ENCODE measurements at places on chromosomes 3 and 15.

GRCh38 chr15:51198701-51199232 lies 104.1 kb upstream of the TNFAIP8L3 start:
- DNase-seq = no peak

- no peak for DNase-seq
These were observed 316.7 kb downstream of the FGF12 start for GRCh38 chr3:192410684-192410960.

DNA sequence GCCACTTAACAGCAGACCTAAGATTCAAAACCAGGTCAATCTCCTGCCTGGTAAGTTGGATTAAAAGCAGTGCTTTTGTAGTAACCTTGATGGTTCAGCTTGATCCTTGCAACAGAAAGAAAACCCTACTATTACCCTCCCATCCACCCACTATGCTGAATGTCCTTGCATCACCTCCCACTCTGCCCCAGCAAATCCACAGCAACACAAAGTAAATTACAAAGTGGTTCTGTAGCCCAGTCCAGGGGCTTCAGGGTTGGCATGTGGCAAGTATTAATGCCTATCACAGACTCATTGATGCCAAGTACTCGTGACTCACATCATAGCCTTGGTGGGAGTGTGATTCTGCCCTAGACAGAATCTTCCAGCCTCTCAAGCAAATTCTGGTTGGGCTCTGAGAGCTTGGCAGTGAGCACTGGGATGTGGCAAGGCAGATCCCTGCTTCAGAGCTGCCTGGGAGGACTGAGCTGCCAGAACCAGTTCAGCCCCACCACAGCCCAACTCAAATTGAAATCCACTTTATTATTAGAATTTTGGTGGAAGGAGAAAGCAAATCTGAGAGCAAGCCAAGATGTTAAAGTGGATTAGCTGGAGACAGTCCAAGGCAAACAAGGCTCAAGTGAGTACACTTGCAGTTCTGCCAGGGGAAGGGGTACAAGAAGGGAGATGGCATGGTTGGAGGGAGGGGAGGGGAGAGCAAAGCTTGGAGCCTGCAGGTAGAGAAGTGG lies 225.8 kb upstream of the UMPS start:
- no peak for DNase-seq

- DNase-seq = no peak
These were observed 563 bp downstream of the ARL6IP5 start for GRCh38 chr3:69085168-69085832.

GRCh38 chr15:90358124-90359033 lies 6.3 kb downstream of the ZNF774 start:
- no peak for DNase-seq

GRCh38 chr3:160126761-160127160 lies 98.5 kb upstream of the C3orf80 start:
- no peak for DNase-seq

DNA sequence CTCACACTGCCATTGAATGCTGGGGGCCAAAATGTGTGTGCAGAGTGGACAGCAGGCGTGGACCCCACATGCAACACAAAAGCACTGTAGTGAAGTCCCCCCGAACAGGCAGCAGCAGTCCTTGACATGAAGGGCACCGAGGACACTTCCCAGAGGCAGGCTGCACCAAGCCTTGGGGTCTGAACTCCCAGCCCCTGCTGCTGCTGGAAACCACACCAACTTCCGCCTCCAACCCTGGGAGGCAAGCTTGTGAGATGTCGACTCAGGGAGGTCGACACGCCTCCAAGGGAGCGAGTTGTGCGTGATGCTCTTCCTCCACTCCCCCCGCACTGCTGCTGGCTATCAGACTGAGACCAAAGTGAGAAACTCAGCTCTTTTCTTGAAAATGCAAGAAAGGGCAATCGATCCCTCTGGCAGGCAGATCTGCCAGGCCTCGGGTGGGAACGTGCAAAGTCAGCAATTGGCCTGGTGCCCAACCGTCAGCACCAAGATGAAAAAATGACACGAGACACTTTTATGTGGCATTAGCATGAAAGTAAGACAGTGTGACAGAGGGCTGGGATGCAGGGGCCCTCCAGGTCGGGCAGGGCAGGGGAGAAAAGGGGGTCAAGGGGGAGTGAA lies 43.6 kb downstream of the WHAMM start:
- no peak for DNase-seq

DNA sequence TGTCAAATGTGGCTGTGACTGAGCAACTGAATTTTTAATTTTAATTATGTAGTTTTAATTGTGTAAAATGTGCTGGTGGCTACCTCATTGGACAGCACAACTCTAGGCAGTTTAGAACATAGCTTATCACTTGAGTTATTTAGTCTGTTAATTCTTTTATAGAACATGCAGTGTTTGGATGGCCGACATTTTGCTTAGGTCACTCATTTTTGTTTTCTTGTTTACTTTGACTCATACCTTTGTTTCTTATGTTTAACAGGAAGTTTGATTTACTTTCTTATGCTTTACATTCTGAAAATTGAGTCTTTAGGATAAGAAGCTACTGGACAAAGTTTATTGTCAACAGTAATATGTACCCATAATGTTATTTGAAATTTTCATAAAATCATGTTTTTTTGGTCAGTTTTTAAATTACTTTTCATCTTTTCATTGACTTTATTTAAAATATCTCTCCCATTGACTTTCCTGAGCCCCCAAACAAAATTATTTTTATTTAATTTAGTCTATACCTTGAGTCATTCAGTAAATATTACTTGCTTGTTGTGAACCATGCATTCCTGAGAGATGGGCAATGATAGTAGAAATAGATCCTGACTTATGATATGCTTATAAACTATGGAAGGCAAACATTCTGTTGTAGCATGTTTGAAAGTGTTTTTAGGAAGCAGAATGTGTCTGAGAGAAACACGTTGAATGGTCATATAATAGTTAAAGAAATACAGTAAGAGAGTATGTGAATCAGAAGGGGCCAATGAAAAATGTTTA lies 60.6 kb downstream of the TCF12 start:
- no peak for DNase-seq

Data from germinal center (tissue), 1 donor.